ENCODE measurements at places on chromosomes 2 and 18.

GRCh38 chr2:64403426-64403825 is 50.5 kb upstream of the LGALSL start:
- DNase-seq, result no peak
- H3K4me3 ChIP-seq, result no peak overlapping the region
- no peaks in the 10 kb centered on the region for H3K36me3 ChIP-seq
- no peak overlapping the region for H3K27ac ChIP-seq
- H3K27me3 ChIP-seq, result no peaks in the 10 kb centered on the region

DNA sequence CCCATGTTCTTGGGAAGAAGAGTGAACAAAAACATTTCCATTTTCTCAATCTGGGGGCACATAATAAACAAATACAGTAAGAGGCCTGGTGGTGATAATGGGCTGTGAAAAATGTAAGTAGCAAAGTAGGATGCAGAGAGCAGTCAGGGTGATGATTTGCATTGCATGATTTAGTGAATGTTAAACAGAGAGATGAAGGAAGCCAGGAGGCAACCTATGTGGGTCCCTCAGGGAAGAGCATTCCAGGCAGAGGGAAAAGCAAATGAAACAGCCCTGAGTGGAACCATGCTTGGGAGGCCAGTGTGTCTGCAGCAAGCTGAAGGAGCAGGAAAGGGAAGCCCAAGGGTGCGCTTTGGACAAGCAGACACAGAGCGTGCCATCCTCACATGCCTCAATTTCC is 5.4 kb downstream of the VIT start:
- no peaks in the 10 kb centered on the region for H3K4me1 ChIP-seq
- H3K27ac ChIP-seq, result no peak overlapping the region
- DNase-seq, result no peak
- H3K27me3 ChIP-seq, result no peaks in the 10 kb centered on the region
- no peak overlapping the region for H3K4me3 ChIP-seq
- no peaks in the 10 kb centered on the region for H3K36me3 ChIP-seq

DNA sequence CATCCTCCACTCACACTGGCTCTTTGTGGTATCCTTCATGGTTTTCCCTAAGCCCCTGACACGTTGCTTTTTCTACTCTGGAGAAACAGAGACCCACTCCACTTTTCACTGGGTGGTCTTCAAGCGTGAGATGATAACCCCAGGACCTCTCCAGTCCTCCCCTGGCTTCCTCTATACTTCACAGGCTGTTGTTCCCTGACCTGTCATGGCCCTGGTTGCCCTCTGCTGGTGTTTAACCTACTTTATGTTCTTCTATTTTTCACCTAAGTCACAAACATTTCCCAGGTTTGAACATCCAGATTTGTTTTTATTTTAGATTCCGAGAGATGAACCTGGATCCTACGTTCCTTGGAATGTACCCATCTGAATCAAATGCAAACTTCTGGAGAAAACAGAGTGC is 84.5 kb downstream of the AOX1 start:
- H3K4me1 ChIP-seq, result no peaks in the 10 kb centered on the region
- no peak for DNase-seq
- H3K27me3 ChIP-seq, result no peaks in the 10 kb centered on the region

- no peaks in the 10 kb centered on the region for H3K4me1 ChIP-seq
- no peak overlapping the region for H3K4me3 ChIP-seq
- H3K27me3 ChIP-seq, result no peaks in the 10 kb centered on the region
- H3K27ac ChIP-seq, result no peak overlapping the region
These were observed 295.3 kb upstream of the DDX18 start for GRCh38 chr2:117519238-117519637.

DNA sequence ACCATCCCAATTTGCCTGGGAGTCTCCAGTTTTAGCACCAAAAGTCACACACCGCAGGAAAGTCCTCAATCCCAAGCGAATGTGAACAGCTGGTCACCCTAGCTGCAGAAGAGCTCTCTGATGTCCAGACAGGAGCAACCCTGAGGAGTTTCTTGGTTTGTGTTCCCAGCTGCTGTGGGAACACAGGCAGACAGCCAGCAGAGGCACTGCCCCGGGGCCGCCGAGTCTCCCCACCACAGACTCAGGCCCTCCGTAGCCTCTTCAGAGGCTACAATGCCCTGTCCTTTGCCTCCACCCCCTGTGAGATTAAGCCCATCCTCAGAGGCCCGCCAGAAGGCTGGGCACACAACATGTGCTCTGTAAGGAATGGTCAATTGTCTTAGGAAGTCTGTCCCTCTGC is 111.5 kb downstream of the TTC32 start:
- no peaks in the 10 kb centered on the region for H3K36me3 ChIP-seq
- no peak for DNase-seq
- no peaks in the 10 kb centered on the region for H3K27me3 ChIP-seq
- no peak overlapping the region for H3K4me3 ChIP-seq

- no peaks in the 10 kb centered on the region for H3K27me3 ChIP-seq
- H3K36me3 ChIP-seq, result no peaks in the 10 kb centered on the region
- no peak overlapping the region for H3K27ac ChIP-seq
- DNase-seq, result no peak
- no peaks in the 10 kb centered on the region for H3K4me1 ChIP-seq
These were observed 235.2 kb downstream of the SH3RF3 start for GRCh38 chr2:109364217-109364616.

DNA sequence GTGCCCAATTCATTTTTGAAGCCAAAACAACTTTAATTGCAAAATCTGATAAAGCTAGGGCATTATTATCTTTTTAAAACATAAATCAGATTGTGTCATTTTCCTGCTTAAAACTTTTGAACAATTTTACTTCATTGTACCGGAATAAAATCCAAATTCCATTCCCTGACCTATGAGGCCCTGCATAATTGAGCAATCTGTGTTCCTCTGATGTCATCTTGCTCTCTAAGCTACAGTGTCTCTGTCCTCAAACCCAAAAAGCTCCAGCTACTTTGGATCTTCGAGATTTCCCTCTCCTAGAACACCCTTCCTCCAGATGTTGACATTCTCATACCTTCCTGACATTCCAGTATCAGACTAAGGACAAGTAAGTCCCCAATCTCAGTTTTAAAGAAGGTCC is 395.9 kb downstream of the LRATD1 start:
- no peak overlapping the region for H3K27ac ChIP-seq
- H3K27me3 ChIP-seq, result no peaks in the 10 kb centered on the region
- H3K4me1 ChIP-seq, result no peaks in the 10 kb centered on the region
- H3K36me3 ChIP-seq, result no peaks in the 10 kb centered on the region

GRCh38 chr2:68907232-68907919 is 36.2 kb upstream of the BMP10 start:
- peaks cover 22% of the 10 kb centered on the region for H3K4me1 ChIP-seq
- peak overlapping the region; percentile 64 for H3K27ac ChIP-seq
- no peaks in the 10 kb centered on the region for H3K27me3 ChIP-seq

GRCh38 chr2:236847023-236847422 is 238.7 kb upstream of the COPS8 start:
- no peaks in the 10 kb centered on the region for H3K4me1 ChIP-seq
- H3K27me3 ChIP-seq, result no peaks in the 10 kb centered on the region
- no peak for DNase-seq
- no peaks in the 10 kb centered on the region for H3K36me3 ChIP-seq

DNA sequence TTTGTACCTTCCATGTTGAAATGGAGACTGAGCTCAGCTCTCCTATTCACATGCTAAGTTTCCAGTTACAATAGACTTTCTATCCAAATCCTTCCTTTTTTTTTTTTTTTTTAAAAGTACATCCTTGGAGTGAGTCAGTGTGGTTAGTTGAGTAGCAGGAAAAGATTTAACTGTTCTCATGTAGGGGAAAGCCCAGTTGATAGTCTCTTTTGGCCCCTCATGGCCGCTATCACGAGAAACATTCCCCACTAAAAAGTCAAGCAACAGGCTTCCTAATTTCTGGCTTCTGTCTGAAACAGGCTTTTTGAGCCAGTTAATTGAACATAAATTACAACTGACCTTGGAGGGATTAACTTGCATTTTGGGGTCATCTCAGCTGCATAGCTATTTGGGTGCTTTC is 161.3 kb downstream of the MEIS1 start:
- no peak overlapping the region for H3K4me3 ChIP-seq
- no peaks in the 10 kb centered on the region for H3K27me3 ChIP-seq
- DNase-seq, result no peak
- no peak overlapping the region for H3K27ac ChIP-seq
- no peaks in the 10 kb centered on the region for H3K36me3 ChIP-seq

GRCh38 chr2:64391424-64391823 is 62.5 kb upstream of the LGALSL start:
- no peak overlapping the region for H3K27ac ChIP-seq
- H3K27me3 ChIP-seq, result no peaks in the 10 kb centered on the region
- H3K4me1 ChIP-seq, result no peaks in the 10 kb centered on the region
- H3K4me3 ChIP-seq, result no peak overlapping the region
- DNase-seq, result no peak

DNA sequence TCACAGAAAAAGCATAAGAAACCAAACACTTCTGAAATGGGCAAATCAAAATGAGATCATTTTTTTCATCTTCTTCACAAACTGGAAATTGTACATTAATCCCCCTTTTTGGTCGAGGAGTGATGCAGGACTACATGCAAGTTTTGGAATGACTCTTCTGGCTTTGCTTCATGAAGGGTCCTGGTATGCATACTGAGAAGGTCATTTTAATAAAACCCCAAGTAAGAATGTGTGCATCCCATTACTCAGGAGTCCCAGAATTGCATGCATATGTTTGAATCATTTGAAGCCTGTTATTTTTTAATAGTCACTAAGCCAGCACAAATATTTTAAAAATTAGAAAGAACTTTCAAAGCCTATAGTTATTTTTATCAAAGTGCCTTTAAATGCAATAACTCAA is 16.7 kb upstream of the EHBP1 start:
- H3K36me3 ChIP-seq, result no peaks in the 10 kb centered on the region
- no peak overlapping the region for H3K27ac ChIP-seq
- no peaks in the 10 kb centered on the region for H3K27me3 ChIP-seq
- H3K4me3 ChIP-seq, result no peak overlapping the region
- no peaks in the 10 kb centered on the region for H3K4me1 ChIP-seq

- DNase-seq, result no peak
- no peaks in the 10 kb centered on the region for H3K4me1 ChIP-seq
- no peaks in the 10 kb centered on the region for H3K27me3 ChIP-seq
- no peaks in the 10 kb centered on the region for H3K36me3 ChIP-seq
These were observed 86.2 kb downstream of the SMIM21 start for GRCh38 chr18:75341267-75341666.

GRCh38 chr18:50154420-50154819 is 40.5 kb downstream of the MYO5B start:
- no peaks in the 10 kb centered on the region for H3K4me1 ChIP-seq
- no peaks in the 10 kb centered on the region for H3K27me3 ChIP-seq
- H3K27ac ChIP-seq, result no peak overlapping the region
- no peak overlapping the region for H3K4me3 ChIP-seq
- H3K36me3 ChIP-seq, result no peaks in the 10 kb centered on the region

GRCh38 chr2:236550290-236550689 is 19.3 kb upstream of the ACKR3 start:
- peaks cover 50% of the 10 kb centered on the region for H3K4me1 ChIP-seq
- H3K4me3 ChIP-seq, result no peak overlapping the region
- no peaks in the 10 kb centered on the region for H3K27me3 ChIP-seq
- no peak overlapping the region for H3K27ac ChIP-seq

DNA sequence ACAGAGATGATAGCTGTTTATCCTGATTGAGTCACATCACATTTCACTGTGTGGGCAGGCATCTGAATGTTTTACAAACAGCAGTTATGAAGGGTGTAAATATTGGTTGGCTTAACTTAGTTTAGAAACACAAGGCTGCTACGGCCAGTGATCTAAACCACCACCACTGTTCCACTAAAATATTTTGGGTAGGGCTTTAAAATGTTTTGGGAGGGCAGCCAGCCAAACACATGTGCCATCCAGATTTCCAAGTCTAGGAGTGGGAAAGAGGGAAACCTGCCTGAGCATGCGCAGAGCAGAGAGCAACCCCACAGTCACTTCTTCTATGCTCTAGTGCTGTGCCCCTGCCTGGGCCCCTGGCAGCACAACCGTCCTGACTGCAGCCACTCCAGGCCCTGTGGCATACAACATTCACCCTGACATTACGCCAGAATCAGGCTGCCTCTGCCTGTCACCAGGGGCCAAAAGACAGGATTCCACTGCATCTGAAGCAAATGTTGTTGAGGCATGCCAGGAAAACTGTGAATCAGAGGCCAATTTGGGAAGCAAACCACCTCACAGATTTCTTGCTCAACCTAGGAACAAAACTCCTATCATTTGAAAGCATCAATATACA is 74.8 kb upstream of the COL5A2 start:
- no peaks in the 10 kb centered on the region for H3K36me3 ChIP-seq
- H3K27me3 ChIP-seq, result no peaks in the 10 kb centered on the region
- no peak overlapping the region for H3K27ac ChIP-seq
- DNase-seq, result no peak

- H3K36me3 ChIP-seq, result no peaks in the 10 kb centered on the region
- H3K27ac ChIP-seq, result no peak overlapping the region
- no peak for DNase-seq
- H3K4me3 ChIP-seq, result no peak overlapping the region
These were observed 7.4 kb upstream of the ANKRD62 start for GRCh38 chr18:12086249-12086648.

DNA sequence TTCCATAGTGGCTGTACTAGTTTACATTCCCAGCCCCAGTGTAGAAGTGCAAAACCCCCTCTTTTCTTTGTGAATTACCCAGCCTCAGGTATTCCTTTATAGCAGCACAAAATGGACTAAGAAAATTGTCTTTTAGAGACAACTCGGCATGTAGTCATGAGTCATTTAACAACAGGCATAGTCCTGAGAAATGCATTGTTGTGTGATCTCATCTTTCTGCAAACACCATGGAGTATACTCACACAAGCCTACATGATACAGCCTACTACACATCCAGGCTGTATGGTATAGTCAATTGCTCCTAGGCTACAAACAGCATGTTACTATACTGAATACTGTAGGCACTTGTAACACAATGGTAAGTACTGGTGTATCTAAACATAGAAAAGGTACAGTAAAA is 44.4 kb upstream of the MBP start:
- no peaks in the 10 kb centered on the region for H3K36me3 ChIP-seq
- H3K27me3 ChIP-seq, result no peaks in the 10 kb centered on the region
- no peak overlapping the region for H3K27ac ChIP-seq
- no peaks in the 10 kb centered on the region for H3K4me1 ChIP-seq

DNA sequence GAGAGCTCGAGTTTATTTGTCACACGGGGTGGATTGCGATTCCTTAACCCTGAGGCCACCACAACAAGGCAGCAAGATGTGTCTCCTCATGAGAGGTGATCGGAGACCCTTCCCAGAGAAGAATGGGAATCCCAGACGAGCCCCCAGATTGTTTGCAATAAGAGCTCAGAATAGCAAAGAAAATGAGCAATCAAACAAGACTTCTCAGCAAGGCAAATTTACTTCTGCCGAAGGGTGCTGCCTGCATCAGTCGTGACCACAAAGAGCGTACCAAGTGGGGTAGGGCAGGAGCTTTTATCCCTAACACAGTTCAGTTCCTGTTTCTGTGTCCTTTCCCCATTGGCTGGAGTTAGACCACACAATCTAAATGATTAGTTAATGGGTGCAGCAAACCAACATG is 237.5 kb upstream of the SYT4 start:
- H3K27me3 ChIP-seq, result no peaks in the 10 kb centered on the region
- no peaks in the 10 kb centered on the region for H3K4me1 ChIP-seq
- no peak for DNase-seq

DNA sequence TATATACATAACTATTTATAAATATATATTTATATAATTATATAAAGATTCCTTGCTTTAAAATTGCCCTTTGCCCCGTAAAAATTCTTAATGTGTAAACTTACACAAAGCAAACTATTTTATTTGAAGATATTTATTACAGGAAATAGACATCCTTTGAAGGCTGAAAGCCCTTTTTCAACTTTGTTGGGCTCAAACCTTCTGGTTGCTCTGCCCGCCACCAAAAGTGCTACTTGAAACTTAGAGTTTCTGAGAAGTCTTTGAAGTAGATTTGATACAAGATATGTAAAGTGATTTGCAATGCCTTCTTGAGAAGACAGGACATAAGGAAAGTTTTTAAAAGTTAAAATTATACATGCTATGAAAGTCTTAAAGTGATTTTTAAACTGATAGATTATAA is 36.6 kb upstream of the METAP1D start:
- no peaks in the 10 kb centered on the region for H3K27me3 ChIP-seq
- no peak overlapping the region for H3K4me3 ChIP-seq
- no peak overlapping the region for H3K27ac ChIP-seq
- peaks cover 9% of the 10 kb centered on the region for H3K36me3 ChIP-seq

All from effector memory CD4-positive, alpha-beta T cell (primary cell).